Hypothalamus (tissue), 51 donors: ENCODE measurements at places on chromosomes 7 and 10.

- DNase-seq: no peak
Measured at GRCh38 chr10:102677331-102678067, 33.2 kb downstream of the TRIM8 start.

DNA sequence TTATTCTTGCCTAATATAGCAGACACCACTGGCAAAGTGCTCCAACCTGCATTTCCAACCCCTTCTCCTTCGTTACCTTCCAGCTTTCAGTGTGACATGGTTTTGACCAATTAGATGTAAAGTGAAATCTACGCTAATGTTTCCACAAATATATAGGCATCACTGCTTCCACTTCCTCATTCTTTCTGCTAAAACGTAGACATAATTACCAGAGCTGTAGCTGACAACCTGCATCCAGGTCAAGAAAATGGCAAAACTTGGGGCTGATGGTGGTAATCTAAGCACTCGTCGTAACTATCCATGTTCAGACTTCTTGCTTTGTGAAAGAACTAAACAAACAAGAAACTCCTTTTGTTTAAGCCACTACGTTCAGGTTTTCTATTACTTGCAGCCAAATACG is 41.8 kb upstream of the COL1A2 start:
- DNase-seq: no peak

DNA sequence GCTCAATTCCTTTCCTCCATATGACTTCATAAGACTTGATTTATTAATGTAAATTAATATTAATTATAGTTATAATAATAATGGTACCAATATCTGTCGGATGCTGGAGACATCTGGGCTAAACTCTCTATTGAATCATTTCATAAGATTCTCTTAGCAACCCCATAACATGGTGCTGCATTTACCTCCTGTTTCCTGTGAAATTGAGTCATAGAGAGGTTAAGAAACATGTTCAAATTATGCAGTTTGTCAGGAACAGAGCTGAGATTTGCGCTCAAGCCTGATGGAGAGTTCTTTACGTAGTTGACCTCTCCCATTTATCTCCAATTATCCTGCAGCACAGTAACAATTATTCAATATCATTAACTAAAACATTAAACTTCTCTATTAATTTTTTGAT is 621.8 kb upstream of the FZD8 start:
- no peak for DNase-seq

DNA sequence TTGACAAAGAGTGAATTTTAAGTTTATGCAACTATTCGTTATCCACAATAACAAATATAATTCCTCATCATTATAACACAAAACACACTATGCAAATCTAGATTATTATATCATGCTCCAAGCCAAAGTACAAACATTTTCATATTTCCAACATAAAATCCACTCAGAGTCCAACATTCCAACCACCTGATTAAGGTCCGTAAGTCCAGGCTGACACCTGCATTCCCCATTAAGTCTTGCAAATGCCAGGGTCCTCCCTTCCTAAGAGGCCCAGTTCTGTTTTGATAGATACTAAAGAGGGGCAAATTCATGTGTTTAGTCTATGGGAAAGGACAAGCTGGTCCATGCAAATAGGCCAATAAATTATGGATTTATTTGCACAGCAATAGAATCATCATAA is 206.1 kb downstream of the POU6F2 start:
- no peak for DNase-seq

DNA sequence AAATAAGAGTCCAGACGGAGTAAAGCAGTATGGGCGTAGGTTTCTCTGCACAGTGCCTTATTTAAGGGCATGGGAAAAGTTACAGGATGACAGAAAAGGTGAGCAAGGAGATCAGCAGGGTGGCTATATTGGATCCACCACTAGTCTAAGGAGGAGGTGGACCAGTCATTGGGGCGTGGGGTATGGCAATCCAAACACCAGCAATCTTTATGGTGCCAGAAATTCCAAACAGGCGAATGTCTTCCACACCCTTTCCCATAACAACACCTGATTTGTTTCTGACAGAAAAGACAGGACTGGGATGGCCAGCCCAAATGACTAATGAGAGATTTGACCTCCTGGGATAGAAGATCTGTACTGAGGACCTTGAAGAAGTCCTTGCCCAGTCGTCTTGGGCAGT is 181.8 kb upstream of the MBL2 start:
- no peak for DNase-seq

DNA sequence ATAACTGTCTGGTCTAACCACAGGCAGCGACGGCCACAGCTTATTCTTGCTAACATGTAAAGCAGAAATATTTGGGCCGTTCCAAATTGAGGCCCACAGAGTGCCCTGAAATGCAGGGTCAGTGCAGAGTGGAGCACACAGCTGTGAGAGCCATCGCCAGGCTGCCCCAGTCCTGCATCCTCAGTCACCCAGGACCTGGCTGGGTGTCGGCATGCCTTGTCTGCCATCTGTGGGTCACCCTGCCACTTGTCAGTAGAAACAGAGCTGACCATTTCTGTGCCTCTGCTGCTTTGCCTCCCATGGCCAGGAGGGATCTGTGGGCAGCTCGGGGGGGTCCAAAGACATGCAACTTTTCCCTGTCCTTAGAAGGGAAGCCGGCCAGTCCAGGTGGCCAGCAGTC is 57.3 kb upstream of the BTBD16 start:
- DNase-seq: no peak

DNA sequence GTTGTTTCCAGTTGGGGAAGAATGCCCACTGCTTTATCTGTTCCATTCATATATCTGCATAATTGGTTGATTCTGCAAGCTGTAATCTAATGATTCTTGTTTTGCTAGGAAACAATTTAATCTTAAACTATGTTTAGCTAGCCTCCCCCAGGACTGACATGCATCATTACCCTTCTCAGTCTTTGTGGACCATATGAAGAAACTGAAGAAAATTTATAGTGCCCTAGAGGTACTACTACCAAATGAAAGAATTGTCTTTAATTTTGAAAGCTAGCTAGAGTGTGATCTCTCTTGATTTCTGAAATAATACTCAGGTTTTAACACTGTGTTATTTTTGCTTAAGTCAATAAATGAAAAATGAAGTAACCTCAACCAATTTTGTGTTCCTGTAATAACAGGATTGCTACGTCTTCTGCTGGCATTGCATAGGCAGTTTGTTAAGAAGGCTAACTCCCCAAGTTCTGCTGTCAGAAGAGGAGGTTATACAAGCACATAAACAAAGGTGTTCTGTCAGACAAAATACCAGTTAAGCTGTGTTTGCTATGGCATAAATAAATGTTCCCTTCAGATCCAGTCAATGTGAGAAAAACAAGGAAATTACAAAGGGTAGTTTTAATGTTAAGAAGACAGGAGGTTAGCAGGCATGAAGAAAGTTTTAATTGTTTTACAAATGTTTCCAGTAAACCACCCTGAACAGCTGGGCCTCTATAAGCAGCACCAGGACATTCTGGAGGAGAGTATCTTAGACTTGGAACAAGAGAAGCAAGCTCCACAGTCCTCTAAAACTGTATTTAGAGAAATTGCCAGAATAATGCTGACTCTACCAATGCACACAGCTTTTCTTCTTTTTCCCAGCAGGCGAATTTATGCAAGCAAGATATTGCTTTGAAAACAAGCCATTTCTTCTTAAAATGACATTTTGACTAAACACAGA is 90.3 kb upstream of the CTTNBP2 start:
- DNase-seq: no peak

DNA sequence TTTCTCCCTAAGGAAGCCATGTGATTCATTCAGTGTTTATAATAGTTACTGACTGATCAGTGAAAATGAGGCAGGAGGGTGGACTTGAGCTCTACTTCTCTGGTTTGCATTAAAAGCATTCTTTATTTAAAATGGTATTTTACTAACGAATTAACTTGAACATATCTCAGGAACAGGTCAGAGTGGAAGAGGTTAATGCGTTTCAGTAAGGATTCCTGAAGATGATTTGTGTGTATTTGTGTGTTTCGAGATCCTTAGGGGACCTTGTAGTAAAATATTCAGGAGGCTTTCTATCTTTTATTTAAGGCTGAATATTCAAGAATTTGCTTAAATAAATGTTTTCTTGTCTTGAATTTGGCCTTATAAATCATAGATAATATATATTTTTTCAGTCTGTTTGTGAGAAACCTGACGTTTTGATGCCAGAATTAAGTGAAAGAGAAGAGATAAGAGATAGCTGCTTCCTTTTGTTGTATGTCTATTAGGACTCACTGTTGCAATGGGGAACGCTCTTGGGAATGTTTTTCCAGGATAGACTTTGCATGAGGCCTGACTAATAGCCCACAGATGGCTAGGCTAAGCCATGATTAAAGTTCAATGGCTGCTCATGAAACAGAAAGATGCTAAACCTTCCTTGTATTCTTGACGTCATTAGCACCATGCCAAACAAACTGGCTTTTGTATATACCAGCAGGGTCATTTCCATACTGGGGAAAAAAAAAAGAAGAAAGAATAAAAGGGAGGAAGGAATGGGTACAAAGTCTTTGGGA is 93.8 kb upstream of the MTPN start:
- no peak for DNase-seq

GRCh38 chr7:75966190-75966961 is 28.0 kb downstream of the TMEM120A start:
- no peak for DNase-seq

DNA sequence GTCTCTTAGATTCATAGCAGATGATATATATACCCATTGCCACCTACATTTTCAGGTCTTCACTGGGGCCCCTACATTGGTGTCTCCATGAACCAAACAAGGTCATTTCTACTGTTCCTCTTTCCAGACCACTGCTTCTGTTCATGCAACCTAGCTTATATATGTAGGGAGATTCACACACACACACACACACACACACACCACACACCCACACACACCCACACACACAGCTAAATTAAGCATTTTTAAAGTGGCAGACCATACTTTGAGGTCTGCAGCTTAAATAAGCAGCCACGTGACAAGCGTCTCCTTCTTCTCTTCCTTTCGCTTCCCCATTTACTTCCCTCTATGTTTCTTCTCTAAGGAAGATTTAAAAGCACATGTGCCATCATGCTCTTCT is 70.0 kb upstream of the CC2D2B start:
- DNase-seq: no peak

DNA sequence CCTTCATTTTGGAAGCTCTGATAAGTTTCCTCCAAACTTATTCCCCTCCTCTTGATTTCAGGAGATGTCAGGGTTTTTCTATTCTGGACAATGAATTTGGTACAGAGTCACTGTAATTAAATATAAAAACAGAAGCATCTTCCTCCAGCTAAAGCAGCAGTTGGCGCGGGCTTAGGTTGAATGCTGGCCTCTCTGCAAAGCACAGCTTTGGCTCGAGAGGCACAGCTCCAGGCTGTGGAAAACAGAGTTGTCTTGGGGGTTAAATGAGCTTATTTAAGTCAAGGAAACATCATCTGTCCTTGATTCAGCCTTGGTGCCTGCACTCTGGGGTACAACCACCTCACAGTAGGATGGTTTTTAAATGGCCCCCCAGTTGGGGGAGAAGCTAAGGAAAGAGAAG is 35.0 kb upstream of the PDCD4 start:
- no peak for DNase-seq

- no peak for DNase-seq
Measured at GRCh38 chr7:158609313-158609974, 21.8 kb upstream of the PTPRN2 start.

DNA sequence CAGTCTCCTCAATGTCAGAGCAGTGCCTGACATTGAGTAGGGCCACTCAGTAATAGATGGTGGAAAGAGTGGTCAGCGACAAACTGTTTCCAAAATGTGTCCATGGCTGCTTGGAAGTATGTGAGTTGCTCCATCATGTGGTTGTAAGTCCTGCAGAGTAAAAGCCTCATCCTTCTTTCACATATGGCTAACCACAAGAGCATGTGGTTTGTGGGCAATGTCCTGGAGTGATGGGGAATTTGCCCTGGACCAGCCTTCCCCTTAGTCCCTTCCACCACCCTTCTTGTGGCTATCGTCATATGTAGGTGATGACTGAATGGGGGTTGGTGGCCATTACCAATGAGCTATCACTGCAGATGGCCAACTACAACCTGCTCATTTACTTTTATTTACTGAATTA is 33.0 kb upstream of the PLXNA4 start:
- no peak for DNase-seq

- DNase-seq: no peak
Measured at GRCh38 chr7:131359136-131359776, 31.6 kb downstream of the MKLN1 start.

DNA sequence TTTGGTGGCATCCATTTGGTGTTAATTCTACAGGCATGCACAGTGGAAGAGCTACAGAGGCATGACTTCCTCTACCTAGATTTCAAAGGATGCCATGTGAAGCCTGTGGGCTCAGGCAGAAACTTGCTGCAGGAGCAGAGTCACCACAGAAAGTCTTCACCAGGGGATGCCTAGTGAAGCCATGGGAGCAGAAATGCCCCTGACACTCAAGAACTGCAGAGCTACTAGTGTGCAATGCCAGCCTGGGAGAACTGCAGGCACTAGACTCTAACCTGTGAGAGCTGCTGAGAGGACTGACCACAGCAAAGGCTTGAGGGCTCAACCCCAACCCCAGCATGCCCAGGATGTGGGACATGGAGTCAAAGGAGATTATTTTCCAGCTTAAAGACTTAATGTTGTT is 3.9 kb downstream of the OR9A2 start:
- DNase-seq: no peak

DNA sequence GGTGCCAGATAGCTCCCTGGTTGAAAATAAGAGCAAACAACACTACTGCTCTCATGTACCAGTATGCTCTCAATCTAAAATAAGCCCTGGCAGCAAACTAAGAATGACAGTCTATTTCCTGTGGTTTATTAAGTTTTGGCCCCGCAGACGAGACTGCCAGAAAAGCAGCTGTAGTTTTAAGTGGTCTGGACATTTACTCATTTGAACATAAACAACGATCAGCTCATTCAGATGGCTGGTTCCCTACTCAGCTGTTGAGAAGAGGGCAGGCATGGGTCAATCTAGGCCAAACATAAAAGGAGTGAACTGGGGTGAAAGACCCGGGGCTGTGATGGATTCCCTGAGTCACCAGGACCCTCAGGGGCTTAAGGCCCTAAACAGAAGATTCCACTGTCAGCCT is 4.5 kb downstream of the TRIL start:
- DNase-seq: no peak

DNA sequence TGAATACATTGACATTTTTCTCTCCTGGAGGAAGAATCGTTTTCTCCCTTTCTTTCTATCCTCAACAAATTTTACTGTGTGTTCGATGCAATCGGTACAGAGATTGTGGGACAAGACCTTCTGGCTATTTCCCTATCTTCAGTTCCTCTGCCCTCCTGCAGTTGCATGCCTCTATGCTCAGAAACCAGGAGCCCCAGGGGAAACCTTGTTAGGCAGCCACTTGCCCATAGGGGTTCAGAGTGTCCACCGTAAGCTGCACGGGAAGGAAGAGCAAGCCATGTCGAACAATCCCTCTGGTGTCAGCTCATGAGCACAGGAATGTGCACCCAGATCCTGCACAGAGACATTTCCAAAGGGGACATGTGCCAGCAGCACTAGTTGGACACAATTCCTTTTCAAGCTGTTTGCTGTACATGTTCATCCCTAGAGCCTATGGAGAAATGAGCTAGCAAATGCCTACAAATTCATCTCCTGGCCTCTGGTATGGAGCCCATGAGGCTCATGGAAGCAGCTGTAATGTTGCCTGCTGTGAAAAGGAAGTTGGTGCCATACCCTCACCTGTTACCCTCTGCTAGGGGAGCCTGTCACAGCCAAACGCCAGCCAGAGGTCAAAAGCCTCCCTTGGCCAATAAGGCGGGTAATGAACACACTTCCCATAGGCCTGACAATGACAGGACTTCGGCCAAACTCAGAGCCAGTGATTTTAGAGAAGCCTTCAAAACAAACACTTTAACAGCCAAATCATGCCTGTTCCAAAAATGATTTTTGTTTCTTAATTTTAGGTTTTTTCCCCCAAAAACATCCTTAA is 35.9 kb upstream of the ASAH2 start:
- DNase-seq: no peak

- no peak for DNase-seq
Measured at GRCh38 chr10:2935647-2936386, 131.5 kb upstream of the PFKP start.
